ENCODE measurements at places on chromosomes 7 and 10. TPM values are rescaled to one million over a fixed set of nuclear protein-coding genes. Genes with fewer than 3 reads are reported as not detected.

Gene VPS37D
- 2.3 TPM for polyA plus RNA-seq

Gene PTF1A
- polyA plus RNA-seq: not detected

Gene COBL
- 0.31 TPM for polyA plus RNA-seq

Gene OR2A5
- not detected for polyA plus RNA-seq

Gene CTAGE6
- polyA plus RNA-seq: not detected

Gene PRR15
- 18.4 TPM for polyA plus RNA-seq

Gene IKZF5
- polyA plus RNA-seq: 10.4 TPM

Gene VWA2
- polyA plus RNA-seq: not detected

Gene GLI3
- polyA plus RNA-seq: 1.2 TPM

Gene AMPH
- 1.3 TPM for polyA plus RNA-seq

Gene CLEC2L
- not detected for polyA plus RNA-seq

Gene CFAP46
- not detected for polyA plus RNA-seq

Gene SLF2
- polyA plus RNA-seq: 5.6 TPM

Gene KCND2
- not detected for polyA plus RNA-seq

Gene FAM180A
- 4.5 TPM for polyA plus RNA-seq

Gene TMEM139
- polyA plus RNA-seq: 0.10 TPM

Gene SPDYE2B
- polyA plus RNA-seq: not detected

Gene TAS2R5
- polyA plus RNA-seq: not detected

Gene OR9A2
- not detected for polyA plus RNA-seq

Gene HKDC1
- polyA plus RNA-seq: 3.1 TPM

Gene ITIH5
- polyA plus RNA-seq: 3.8 TPM

Gene ARMH3
- polyA plus RNA-seq: 13.6 TPM

Gene KLF14
- polyA plus RNA-seq: not detected

Gene NUTM2B
- 1.0 TPM for polyA plus RNA-seq

Gene SH2B2
- polyA plus RNA-seq: 2.4 TPM

Gene ZNF107
- polyA plus RNA-seq: 1.9 TPM

Gene SFTPA1
- polyA plus RNA-seq: 4.4 TPM

Gene FEZF1
- polyA plus RNA-seq: not detected

Gene CLCN1
- polyA plus RNA-seq: not detected

Gene OPN4
- polyA plus RNA-seq: not detected

Gene TBX20
- polyA plus RNA-seq: not detected
